ENCODE measurements at places on chromosomes 7 and 10.
A peak's percentile ranks its signal among the peaks of the same experiment; 100 is the strongest.

DNA sequence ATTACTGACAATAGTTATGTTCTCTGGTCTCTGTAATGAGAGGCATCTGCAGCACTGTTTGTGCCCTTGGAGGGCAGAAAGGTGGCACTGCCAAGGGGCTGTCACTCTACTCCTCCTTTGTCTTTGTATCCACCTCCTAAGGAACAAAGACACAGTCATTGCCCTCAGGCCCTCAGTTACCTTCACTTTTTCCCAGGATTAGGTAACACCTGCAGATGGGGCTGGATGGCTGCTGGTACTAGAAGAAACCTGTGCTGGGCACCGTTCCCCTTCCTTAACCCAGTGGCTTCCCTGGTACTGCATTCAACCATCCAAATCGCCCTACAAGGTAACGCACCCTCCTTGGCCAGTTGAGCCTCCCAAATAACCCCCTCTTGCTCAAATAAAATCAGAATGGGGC is 246.9 kb upstream of the NEBL start:
- no peak for DNase-seq

- DNase-seq, result no peak
These were observed 202.0 kb downstream of the MAD1L1 start for GRCh38 chr7:2030475-2031450.

DNA sequence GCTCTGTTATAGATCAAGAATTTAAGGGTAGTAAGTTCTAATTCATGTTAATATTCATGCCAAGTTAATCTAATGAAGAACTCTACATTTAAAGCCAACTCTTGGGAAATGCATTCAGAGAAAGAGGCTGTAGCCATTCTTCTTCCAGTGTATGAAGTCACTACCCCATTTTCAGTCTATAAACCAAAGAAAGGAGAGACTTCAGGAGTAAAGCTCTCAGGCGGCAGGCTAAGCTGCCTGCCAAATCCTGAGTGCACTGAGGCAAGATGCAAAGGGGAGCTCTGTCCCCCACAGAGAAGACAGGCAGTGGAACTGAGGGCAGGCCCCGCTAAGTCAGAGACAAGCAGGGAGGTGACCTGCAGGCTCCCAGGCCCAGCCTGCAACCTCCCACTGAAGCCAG is 41.5 kb downstream of the SLIT1 start:
- no peak for DNase-seq

GRCh38 chr7:123367484-123368122 is 166.8 kb downstream of the IQUB start:
- DNase-seq, result no peak

- no peak for DNase-seq
These were observed 108.9 kb upstream of the PLXDC2 start for GRCh38 chr10:19707376-19707775.

- DNase-seq, result no peak
These were observed 496.9 kb upstream of the CELF2 start for GRCh38 chr10:10520491-10521385.

GRCh38 chr10:53754596-53755250 is 982.1 kb upstream of the MBL2 start:
- DNase-seq, result no peak

GRCh38 chr10:23512355-23513058 is 73.6 kb downstream of the OTUD1 start:
- DNase-seq, result peak; percentile 54

DNA sequence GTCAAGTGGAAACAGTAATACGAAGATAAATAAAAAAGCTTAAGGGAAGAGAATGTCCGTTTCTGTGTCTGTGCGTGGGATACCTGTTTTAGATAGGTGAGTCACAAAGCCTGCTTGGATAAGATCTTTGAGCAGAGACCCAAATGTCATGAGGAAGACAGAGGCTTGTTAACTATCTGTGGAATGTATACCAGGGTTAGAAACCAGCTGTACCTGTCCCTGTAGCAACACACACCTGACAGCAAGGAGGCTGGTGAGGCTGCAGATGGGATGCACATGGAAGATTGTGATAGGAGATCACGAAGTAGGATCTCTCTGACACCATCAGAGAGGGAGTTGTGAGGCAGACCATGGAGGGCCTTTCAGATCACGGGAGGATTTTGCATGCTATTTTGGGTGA is 105.3 kb downstream of the ARHGAP21 start:
- no peak for DNase-seq

GRCh38 chr10:53997953-53998352 is 803.1 kb downstream of the PCDH15 start:
- no peak for DNase-seq

DNA sequence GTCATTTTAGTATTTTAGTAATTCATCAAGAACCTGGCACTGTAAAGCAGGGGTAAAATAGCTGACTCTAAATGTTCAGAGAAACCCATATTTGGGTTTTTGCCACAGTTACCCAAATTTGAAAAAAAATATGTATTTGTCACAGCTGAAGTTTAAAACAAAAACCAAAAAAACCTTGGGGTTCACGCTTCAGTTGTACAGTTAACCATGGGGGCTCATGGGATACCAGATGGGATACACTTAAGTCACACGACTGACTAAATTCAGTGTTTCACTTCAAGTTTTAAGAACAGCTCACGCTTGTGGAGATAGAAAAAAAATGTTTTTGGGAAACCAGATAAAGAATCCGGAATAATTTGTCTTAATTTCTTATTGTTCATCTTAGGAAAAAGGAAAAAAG is 2.1 kb downstream of the ARL3 start:
- no peak for DNase-seq

DNA sequence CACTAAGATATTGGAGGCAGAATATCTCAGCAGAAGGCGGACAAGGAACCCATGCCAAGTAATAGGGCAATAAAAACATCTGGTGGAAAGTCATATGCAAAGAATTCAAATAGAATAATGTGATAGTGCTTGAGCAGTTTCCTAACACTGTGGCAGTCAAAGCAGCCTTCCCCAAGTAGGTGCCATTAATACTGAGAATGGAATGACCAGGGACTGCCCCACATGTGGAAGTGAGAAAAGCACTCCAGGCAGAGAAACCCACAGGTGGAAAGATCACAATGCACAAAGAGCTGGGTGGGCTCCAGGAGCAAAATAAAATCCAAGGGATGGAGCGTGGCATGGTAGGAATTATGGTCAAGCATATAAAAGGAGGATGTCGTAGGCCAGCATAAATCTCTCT is 64.4 kb upstream of the NME8 start:
- no peak for DNase-seq

DNA sequence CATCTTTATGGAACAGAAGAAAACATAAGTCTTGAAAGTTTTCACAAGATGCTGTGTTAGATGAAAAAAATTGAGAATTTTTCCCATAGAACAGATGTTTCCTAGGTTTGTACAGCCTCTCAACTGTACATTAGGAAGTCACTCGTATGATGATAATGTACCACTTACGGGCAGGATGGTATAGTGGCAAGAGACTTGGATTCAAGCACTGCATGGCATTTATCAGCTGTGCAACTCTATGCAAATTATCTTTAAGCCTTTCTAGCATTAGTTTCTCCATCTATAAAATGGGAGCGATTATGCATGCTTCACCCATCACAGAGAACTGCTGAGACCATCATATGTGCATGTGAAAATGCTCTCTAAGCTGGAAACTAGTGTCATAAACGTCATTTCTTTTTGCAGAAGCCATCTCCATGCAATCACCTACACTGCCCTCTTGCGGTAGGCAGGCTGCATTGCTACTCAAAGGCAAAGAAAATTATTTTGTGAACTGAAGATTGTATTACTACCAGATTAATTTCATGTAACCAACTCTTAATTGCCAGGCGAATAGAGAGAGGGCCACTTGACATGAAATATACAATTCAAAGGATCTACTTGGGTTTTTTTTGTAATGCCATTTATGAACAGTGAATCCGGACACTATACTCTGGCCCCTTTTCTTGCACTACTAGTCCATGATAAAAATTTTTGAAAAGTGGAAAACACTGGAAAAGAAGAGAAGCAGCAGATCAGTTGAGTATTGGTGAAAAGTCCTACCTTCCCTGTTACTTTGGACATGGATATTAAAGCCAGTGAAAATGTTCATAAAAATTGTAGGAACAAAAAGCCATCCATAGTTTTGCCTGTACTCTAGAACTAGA is 102.3 kb downstream of the JAZF1 start:
- DNase-seq, result no peak

DNA sequence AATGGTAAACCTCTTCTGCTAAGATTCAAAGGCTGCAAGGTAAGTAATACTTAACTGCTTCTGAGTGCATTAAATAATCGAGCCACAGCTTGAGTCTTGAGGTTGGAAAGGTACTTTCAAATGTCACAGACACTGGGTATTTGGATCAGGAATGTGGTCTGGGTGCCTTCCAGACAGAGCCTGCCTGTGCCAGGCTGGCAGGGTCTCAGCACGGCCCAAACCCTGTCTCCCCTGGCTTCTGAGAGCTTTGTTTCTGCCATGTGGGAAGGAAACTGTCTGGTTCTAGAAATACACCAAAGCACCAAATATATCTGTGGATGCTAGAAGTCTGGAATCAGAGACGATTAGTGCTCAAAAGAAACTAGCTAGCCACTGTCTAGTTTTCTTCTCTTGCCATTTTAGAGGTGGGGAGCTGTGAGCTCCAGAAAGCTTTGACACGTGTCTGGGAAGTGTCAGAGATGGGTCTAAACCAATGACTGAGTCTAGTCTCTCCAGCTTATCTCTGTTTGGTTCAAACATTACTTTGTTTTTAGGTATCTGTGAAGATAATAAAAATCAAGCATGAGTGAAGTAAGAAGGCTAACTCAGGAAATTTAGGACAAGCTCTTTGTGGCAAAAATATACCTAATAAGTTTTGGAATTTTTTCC is 162.8 kb downstream of the CYP26A1 start:
- peak; percentile 58 for DNase-seq

GRCh38 chr7:134140889-134141867 is 14.0 kb downstream of the LRGUK start:
- DNase-seq, result no peak

Data from retinal pigment epithelial cell (primary cell).